ENCODE measurements at places on chromosomes 5 and 9.

GRCh38 chr5:171820561-171820960 lies 34.9 kb downstream of the SMIM23 start:
- no peak for DNase-seq

- DNase-seq: peak; percentile 77
Observed at GRCh38 chr9:121860744-121861143, 209.3 kb downstream of the DAB2IP start.

GRCh38 chr5:6676702-6677101 lies 36.5 kb upstream of the TENT4A start:
- peak; percentile 20 for DNase-seq

GRCh38 chr5:76084496-76085242 lies 1.5 kb downstream of the SV2C start:
- DNase-seq: no peak

DNA sequence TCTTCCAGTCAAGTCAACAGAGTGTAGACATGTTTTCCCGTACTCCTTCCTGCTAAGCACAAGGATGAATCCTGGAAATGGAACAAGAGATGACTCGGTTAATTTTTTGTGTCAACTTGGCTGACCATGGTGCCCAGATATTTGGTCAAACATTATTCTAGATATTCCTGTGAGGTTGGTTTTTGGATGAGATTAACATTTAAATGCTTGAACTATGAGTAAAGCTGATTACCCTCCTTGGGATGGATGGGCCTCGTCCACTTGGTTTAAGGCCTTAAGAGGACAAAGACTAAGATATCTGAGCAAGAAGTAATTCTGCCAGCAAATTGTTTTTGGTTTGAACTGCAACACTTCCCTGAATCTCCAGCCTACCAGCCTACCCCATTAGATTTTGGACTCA lies 338.1 kb upstream of the MSX2 start:
- no peak for DNase-seq

GRCh38 chr5:13143214-13143613 lies 801.3 kb downstream of the DNAH5 start:
- DNase-seq: no peak

GRCh38 chr9:111967621-111968020 lies 71.0 kb downstream of the UGCG start:
- DNase-seq: no peak

GRCh38 chr9:70642341-70642740 lies 227.9 kb upstream of the KLF9 start:
- no peak for DNase-seq

- no peak for DNase-seq
Observed at GRCh38 chr9:123058834-123059233, 25.4 kb downstream of the GPR21 start.

- no peak for DNase-seq
Observed at GRCh38 chr5:149355688-149356087, 2.2 kb upstream of the PCYOX1L start.

GRCh38 chr5:68331192-68332079 lies 115.9 kb downstream of the PIK3R1 start:
- DNase-seq: no peak

GRCh38 chr9:12352045-12352315 lies 341.2 kb upstream of the TYRP1 start:
- DNase-seq: no peak

GRCh38 chr9:135790850-135791249 lies 88.9 kb downstream of the KCNT1 start:
- DNase-seq: no peak

- no peak for DNase-seq
Observed at GRCh38 chr9:108080285-108080684, 590.7 kb upstream of the KLF4 start.

GRCh38 chr5:150155258-150156026 lies at the start of gene PDGFRB:
Gene PDGFRB, minus strand, starts transcription at chr5:150155845. Its CDS starts 18,798 bp downstream, at chr5:150137047.
- DNase-seq: peak; percentile 90

DNA sequence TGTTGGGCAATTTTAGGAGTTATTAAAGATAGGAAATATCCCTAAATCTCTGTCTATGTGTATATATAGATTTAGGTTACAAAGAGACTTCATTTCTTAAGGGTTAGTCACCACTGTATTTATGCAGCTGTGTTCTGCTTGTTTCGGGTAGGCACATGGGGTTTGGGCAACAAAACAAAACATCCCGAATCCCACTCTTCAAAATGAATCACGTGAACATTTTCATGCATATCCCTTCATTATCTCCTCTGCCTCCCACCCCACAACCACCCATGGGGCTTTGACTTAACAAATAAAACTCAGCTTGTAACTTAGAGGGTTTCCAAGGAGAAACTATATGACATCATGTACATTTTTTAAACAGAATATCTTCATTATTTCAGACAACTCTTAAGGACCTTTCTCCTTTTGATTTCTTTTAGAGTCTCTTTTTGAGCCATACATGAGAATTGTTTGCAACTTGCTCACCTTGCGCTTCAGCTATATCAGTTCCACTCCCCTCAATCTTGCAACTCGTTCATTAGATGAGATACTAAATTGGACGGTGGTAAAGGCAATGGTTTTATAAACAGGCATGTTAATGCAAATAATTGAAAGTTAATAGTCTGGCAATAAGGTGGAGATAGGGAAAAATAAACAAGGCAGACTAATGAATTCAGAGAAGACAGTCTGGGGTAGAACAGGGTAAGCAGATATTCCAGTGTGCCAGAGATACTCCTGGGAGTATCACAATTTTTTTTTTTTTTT lies 136.7 kb downstream of the CD180 start:
- peak; percentile 44 for DNase-seq
